Skeletal muscle cell (primary cell): ENCODE measurements at places on chromosomes 6 and 20.

- DNase-seq = no peak
Measured at GRCh38 chr6:169173532-169174268, 79.9 kb downstream of the THBS2 start.

GRCh38 chr20:41339957-41340326, 679 bp upstream of the LPIN3 start:
- DNase-seq = no peak

GRCh38 chr6:2658788-2659187, 91.9 kb downstream of the MYLK4 start:
- no peak for DNase-seq

DNA sequence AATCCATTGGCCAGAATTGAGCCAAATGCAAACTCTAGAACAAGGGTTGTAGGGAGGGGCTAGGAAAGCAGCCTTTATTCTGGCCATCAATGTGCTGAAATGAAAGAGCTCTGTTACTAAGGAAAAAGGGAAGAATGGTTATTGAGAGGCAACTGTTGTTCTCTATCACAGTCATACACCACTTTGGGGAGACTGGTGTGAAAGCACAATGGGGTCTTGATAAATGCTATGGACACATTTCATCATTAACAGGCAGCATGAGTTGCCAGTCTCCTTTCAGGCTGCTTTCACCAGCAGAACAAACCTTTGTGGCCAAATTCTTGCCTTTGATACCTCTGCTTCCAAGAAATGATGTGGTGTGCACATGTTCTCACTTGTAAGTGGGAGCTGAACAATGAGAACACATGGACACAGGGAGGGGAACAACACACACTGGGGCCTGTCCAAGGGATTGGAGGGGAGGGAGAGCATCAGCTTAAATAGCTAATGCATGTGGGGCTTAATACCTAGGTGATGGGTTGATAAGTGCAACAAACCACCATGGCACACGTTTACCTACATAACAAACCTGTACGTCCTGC, 86.2 kb downstream of the CDS2 start:
- DNase-seq = no peak

DNA sequence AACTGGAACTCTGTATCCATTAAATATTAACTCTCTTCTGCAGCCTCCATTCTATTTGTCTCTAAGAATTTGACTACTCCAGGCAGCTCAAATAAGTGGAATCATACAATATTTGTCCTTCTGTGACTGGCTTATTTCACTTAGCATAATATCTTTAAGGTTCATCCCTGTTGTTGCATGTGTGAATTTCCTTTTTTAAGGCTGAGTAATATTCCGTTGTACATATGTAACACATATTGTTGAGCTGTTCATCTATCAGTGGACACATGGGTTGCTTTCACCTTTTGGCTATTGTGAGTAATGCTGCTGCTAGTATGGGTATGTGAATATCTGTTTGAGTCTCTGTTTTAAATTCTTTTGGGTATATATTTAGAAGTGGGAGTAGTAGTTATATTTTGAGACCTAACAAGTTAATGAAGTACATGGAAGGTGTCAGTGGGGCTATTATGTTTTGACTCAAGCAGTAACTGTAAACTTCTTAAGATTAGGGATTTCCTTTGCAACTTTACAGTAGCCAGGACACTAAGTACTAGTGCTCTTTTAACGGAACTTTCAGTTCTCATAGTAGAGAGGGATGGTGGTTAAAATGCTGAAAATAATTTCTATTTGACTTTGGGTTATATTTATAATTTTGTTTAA, 29.7 kb upstream of the TMEM217 start:
- no peak for DNase-seq

- no peak for DNase-seq
Measured at GRCh38 chr6:131206463-131207251, 71.4 kb downstream of the AKAP7 start.

- DNase-seq = no peak
Measured at GRCh38 chr6:44696686-44697085, 309.2 kb downstream of the CDC5L start.

- no peak for DNase-seq
Measured at GRCh38 chr6:150030611-150031010, 5.3 kb upstream of the RAET1L start.
